ENCODE measurements at places on chromosomes 4 and X. TPM values are rescaled to one million over a fixed set of nuclear protein-coding genes. Genes with fewer than 3 reads are reported as not detected.

The USP46 gene
- 3.5 TPM for total RNA-seq

- DNase-seq = no peak
Measured at GRCh38 chrX:115459883-115460880, 100.8 kb upstream of the PLS3 start.

- DNase-seq = no peak
Measured at GRCh38 chr4:6493658-6494304, 21.4 kb upstream of the PPP2R2C start.

- DNase-seq = no peak
Measured at GRCh38 chr4:15027921-15028435, 25.7 kb downstream of the CPEB2 start.
